ENCODE measurements at places on chromosomes 3 and 15. TPM values are rescaled to one million over a fixed set of nuclear protein-coding genes. Genes with fewer than 3 reads are reported as not detected.

GRCh38 chr3:59245300-59245858 is 195.6 kb upstream of the CFAP20DC start:
- DNase-seq = no peak

Gene FILIP1L
- 19.8 TPM for total RNA-seq

DNA sequence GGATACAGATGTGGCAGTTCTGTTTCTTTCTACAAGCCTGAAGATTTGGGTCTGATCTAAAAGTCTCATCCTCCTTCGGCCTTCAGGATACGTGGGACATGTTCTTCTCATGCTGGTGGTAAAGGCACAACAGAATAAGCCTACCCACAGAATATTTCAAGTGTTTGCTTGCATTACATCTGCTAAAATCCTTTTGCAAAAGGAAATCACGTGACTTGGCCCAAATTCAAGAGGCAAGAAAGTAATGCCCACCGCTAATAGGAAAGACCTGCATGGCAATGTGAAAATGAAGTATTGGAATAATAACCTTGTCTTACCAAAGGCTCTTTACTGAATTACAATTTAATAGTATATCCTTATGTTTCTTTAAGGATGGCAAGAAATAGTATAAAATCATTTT is 439.9 kb upstream of the TGFBR2 start:
- no peak for DNase-seq

Gene STIMATE
- total RNA-seq = 23.8 TPM

DNA sequence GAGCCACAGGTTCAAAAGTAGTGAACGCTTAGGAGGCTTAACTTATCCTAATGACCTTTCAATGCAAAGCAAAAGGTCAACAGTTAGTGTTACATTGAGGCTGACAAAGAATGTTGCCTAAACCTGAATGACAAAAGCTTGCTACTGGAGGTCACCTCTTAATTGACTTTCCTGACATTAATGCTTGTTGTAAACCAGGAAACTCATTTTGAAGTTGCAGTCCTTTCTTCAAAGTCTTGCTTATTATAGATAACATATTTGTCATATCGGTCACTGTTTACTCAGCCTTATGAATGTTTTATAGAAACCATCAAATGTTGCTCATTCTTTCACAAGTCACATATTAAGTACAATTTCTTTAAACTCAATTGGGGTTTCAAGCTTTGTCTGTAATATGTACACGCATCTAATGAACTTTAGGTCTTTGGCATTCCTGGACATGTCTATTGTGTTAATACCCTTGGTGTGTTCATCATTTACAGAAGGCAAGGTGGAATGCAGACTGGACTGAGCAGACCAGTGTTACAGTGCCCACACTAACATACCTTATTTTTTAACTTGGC is 488.2 kb upstream of the NECTIN3 start:
- DNase-seq = no peak

DNA sequence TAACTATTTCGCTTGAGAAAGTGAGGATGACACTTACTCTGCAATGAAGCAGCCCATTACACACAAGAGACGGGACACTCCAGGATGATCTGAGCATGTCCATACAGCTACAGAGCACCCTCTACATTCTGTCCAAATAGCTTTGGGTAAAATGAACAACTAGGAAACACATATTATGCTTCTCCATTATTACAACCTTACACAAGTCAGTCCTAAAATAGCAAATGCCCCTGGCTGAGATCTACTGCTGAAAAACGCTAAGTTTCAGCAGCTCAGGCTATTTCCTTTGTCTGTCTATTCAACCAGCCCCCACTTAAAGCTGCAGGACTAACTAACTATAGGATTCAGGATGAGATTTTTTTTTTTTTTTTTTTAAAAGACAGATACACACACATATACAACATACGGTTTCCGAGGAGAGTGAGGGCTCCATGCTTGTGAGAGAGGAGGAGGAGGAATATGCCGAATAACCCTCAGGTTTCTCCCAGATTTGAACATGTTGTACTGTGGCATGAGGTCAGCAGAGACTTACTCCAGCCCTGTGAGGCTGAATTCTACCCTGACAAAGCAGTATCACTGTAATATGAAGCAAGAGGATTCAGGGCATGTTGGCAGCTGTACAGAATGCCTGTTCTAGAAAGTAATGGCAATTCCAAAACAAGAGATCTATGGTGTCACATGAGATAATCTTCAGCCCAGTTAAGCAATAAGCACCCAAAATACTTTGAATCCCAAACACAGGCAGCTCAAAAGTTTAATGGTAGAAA is 117.3 kb upstream of the PLXND1 start:
- DNase-seq = no peak

Gene C3orf52
- 4.7 TPM for total RNA-seq

- no peak for DNase-seq
Measured at GRCh38 chr15:64836023-64836536, 5.6 kb upstream of the PLEKHO2 start.

DNA sequence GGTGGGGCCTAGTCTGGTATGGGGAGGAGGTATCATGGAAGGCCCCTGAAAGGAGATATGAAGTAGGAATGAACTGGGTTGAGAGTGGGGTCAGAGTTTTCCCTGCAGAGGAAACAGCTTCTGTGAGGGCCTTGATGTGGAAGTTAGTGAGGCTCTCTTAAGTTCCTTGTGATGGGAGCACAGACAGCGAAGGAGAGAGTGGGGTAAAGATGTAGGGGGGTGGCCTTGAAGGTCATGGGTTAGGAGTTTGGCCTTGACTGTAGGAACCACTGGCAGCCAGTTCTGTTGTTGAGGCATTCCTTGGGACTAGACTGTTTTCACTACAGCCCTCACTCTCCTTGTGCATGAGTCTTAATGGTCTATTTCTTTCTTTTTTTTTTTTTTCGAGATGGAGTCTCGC is 77.8 kb upstream of the NMNAT3 start:
- DNase-seq = no peak

Gene ECE2
- total RNA-seq = not detected

- DNase-seq = no peak
Measured at GRCh38 chr3:177050501-177051237, 146.6 kb downstream of the TBL1XR1 start.

GRCh38 chr15:88262064-88262463 is 5.5 kb upstream of the NTRK3 start:
- DNase-seq = no peak

- DNase-seq = no peak
Measured at GRCh38 chr3:129013491-129013891, 12.4 kb downstream of the EFCC1 start.

All from mesothelial cell of epicardium (in vitro differentiated cells).